ENCODE measurements at places on chromosomes 2 and 18.

GRCh38 chr18:80147037-80147417 lies 38.0 kb downstream of the ADNP2 start:
- peak overlapping the region; percentile 93 for H3K4me3 ChIP-seq
- H3K27ac ChIP-seq: no peak overlapping the region
- no peak for DNase-seq
- no peaks in the 10 kb centered on the region for H3K36me3 ChIP-seq
- H3K4me1 ChIP-seq: peaks cover 6% of the 10 kb centered on the region

DNA sequence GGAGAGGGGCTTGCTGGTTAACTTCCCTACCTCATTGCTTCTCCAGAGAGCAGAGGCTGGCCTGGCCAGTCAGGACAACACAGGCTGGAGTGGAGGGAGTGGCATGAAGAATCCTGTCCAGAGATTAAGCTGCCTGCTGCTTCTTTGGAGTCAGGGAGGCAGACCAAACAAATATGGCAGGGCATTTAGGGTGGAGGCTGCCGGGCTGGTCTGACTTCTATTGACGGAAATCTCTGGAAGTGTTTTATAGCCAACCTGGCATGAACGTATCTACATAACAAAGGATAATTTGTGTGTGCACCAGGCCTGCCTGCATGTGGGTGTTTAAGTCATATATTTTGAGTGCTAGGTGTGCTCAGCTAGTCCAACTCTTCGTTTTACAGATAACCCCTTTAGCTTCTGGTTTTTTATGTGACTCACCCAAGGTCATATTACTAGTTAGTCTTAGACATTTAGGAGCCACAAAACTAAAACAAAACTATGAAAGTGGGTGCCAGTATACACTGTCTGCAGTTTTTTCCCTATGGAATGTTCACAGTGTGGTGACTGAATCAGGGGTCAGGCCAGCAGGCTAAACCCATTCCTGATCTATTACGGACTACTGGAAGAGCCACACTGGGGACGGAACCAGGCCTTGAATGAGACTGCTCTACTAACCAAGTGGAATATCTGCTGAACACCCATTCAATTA lies 5.5 kb downstream of the NPC1 start:
- H3K36me3 ChIP-seq: peaks cover 4% of the 10 kb centered on the region
- H3K27ac ChIP-seq: peak overlapping the region; percentile 5
- H3K4me1 ChIP-seq: peaks cover 32% of the 10 kb centered on the region

DNA sequence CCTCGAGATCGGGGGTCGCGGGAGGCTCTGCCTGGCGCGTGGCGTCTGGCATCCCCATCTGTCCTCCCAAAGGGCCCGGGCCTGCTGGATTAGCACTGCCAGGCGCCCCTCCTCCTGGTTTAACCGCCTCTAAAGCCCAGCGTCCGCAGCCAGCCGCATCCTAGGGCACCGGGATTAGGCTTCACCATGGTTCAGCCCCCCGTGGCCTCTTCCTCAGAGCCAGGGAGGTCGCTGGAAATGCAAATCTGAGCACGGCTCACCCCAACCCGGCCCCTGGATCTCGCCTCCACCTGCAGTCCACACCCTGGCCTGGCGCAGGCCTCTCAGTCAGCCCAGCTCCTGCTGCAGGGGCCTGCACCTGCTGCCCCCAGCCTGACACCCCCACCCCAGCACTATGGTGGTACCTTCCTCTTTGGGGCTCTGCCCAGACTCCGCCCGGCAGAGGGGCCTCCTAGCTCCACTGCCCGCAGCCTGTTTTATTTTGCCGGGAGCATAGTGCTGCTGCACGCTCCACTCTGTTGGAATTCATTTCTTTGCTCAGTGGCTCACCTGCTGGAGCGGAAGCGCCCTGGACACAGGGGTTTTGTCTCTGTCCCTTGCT lies 13.2 kb downstream of the PRELID3A start:
- H3K4me1 ChIP-seq: peaks cover 13% of the 10 kb centered on the region
- no peaks in the 10 kb centered on the region for H3K36me3 ChIP-seq
- peaks cover 4% of the 10 kb centered on the region for H3K27me3 ChIP-seq
- H3K27ac ChIP-seq: no peak overlapping the region

GRCh38 chr2:1521191-1521877 lies 108.1 kb downstream of the TPO start:
- DNase-seq: no peak
- H3K36me3 ChIP-seq: no peaks in the 10 kb centered on the region
- H3K4me1 ChIP-seq: peaks cover 32% of the 10 kb centered on the region
- peaks cover 6% of the 10 kb centered on the region for H3K27me3 ChIP-seq
- H3K27ac ChIP-seq: no peak overlapping the region

DNA sequence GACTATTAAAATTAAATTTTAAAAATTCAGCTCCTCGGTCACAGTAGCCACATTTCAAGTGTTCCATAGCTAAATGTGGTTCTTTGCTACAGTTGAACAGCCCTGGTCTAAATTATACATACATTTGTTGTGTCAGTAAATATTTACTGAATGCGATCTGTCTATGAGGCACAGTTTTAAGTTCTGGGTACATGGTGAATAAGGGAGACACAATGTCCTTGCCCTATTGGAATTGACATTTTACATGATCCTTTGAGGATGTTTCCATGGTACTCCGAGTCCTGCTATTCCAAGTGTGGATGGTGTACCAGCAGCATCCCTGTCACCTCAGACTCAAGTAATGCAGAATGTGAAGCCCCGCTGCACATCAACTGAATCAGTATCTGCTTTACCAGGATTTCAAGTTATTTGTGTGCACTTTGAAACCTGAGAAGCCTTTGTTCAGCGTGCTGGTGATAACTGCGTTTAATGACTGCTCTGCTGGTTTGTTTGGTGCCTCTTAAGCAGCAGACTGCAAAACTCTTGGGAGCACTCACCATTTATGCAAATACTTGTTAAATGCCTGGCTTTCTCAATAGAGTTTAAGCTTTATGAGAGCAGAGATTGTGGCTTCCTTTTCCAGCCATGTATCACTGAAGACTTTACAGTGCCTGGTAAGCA lies 1.5 kb downstream of the GALNT1 start:
- peaks cover 22% of the 10 kb centered on the region for H3K4me1 ChIP-seq
- no peaks in the 10 kb centered on the region for H3K36me3 ChIP-seq
- no peak for DNase-seq
- peak overlapping the region; percentile 93 for H3K4me3 ChIP-seq
- no peaks in the 10 kb centered on the region for H3K27me3 ChIP-seq

DNA sequence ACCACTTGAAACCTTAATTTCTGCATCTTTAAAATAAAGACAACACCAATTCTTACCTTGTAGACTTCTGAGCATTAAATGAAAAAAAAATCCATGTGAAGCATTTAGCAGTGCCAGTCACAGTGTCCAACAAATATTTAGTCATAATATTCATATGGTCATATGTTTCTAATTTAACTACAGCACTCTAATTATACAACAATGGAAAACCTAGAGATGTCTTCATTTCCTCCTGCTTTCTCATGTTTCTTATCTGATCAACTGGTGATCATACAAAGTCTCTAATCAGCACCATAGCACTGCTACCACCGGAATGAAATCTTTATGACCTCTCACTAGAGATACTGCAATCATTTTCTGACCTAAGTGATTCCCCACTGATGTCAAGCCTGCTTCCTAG lies 10.2 kb upstream of the SCN3A start:
- H3K36me3 ChIP-seq: no peaks in the 10 kb centered on the region
- no peak overlapping the region for H3K27ac ChIP-seq
- no peak overlapping the region for H3K4me3 ChIP-seq
- peaks cover 10% of the 10 kb centered on the region for H3K27me3 ChIP-seq

GRCh38 chr2:143402451-143402850 lies 273.2 kb downstream of the ARHGAP15 start:
- DNase-seq: no peak
- H3K4me1 ChIP-seq: peaks cover 21% of the 10 kb centered on the region
- H3K27ac ChIP-seq: no peak overlapping the region
- H3K4me3 ChIP-seq: no peak overlapping the region

DNA sequence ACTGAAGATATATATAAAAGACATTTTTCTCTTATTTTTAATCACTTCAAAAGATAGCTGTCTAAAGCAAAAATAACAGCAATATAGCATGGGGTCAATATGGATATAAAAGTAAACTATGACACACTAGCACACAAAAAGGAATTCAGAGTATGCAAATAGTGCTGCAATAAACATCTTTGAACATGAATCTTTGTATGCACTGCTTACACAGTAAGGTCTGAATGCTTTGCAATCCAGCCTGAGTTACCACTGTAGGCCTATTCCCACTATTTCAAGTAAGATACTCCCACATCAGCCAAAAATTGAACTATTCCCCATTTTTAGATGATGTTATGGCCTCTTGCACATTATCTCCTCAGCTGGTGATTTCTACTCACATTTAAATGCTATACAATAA lies 27.4 kb upstream of the ERCC3 start:
- H3K27ac ChIP-seq: no peak overlapping the region
- H3K27me3 ChIP-seq: no peaks in the 10 kb centered on the region

DNA sequence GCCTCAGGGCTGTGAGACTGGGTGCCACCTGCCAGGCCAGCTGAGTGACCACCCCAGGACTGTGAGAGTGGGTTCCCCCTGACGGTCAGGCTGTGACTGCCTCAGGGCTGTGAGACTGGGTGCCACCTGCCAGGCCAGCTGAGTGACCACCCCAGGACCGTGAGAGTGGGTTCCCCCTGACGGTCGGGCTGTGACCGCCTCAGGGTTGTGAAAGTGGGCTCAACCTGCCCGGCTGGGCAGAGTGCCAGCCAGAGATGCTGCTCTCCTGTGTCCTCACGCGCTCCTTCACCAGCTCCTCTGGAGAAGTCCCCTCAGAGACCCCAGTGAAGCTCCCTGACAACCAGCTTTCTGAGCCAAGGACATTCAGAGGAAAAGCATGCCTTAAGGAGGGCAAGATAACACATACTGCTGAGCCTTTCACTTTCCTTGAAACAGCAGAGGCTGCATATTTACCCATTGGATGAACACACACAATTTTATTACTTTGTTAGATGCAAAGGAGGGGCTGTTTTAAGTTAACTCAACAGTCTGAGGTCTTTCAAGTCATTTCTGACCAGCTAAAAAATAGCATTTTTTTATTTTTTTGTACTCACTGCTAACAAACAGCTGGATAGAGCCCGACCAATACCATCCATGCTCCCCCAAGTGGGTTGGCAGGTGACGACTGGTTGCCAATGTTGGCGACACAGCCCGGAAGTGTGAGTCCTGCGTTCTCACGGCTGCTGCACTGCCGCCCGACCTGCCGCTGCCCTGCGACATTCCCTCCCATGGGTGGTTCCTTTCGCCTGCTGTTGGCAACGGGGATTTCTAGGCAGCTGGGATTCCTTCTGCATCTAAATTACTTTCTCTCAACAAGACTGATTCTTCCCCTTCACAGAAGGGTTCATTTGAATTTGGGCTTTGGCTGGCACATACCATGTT lies 70.7 kb downstream of the NDUFA10 start:
- H3K27ac ChIP-seq: no peak overlapping the region
- no peaks in the 10 kb centered on the region for H3K27me3 ChIP-seq
- peaks cover 18% of the 10 kb centered on the region for H3K36me3 ChIP-seq
- no peak overlapping the region for H3K4me3 ChIP-seq

DNA sequence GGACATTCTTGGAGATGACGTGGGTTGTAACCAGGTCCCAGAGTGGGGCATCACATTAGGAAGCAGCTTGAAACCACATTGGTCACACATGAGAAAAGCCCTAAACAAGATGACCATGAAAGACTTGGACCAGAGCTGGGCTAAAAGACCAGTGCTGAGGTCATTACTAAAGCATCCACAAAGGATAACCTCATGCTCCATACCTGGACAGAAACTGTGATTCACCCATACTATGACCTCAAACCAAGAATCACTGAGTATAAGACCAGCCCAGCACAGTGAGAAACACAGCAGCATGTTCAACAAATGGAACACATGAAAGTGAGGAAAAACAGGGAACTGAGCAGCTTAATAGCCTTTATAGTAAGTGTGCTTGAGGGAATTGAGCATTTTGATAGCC lies 635.5 kb upstream of the NETO1 start:
- no peaks in the 10 kb centered on the region for H3K4me1 ChIP-seq
- H3K27ac ChIP-seq: no peak overlapping the region
- H3K36me3 ChIP-seq: no peaks in the 10 kb centered on the region
- DNase-seq: no peak
- H3K4me3 ChIP-seq: no peak overlapping the region
